ENCODE measurements at places on chromosomes 4 and X.

- no peak for DNase-seq
Observed at GRCh38 chr4:169428376-169428775, 157.6 kb upstream of the SH3RF1 start.

DNA sequence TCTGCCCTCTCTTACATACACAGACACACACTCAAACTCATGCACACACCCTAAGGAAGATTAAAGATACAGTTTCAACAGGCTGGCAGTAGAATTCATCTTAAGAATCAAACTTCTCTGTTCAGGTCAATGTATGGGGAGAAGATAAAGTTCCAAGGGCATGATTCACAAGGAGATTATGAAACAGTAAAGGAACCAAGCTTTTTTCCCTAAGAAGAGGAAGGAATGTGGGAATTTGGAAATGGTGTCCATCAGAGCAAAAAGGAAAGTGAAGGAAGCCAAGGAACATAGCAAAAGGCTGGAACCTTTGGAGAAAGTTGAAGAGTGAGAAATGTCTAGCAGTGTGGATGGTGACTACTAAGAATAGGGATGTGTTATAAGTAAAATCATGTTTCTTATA, 191.0 kb upstream of the NPY2R start:
- no peak for DNase-seq

DNA sequence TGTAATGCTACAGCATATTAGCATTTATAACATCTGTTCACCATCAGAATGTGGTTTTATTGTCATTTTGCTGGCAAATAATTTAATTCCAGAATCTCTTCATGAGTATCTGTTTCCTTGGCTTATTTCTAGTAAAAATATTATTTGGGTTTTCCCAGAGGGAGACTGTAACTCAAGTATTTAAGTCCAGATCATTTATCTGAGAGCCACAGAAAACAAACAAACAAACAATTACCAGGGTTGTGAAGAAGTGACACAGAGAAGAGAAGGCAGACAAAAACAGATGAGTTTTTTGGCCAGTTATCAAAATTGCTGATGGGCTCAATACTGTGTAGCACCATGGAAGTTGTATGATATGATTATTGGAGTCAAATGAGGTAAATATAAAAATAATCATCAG, 515.1 kb downstream of the TECRL start:
- no peak for DNase-seq

- DNase-seq = no peak
Observed at GRCh38 chr4:77263247-77263646, 106.2 kb downstream of the CCNG2 start.

GRCh38 chr4:140790171-140790570, 34.0 kb upstream of the TBC1D9 start:
- no peak for DNase-seq

- peak; percentile 62 for DNase-seq
Observed at GRCh38 chr4:101345596-101346350, 1.6 kb downstream of the PPP3CA start.
